Mesothelial cell of epicardium (in vitro differentiated cells): ENCODE measurements at places on chromosomes 6 and 20. TPM values are rescaled to one million over a fixed set of nuclear protein-coding genes. Genes with fewer than 3 reads are reported as not detected.
A peak's percentile ranks its signal among the peaks of the same experiment; 100 is the strongest.

The MDFI gene
- total RNA-seq, result 146 to 149 TPM (median 148 TPM) in 3 replicates

The BEND3 gene
- total RNA-seq, result 10.3 to 10.5 TPM (median 10.4 TPM) in 3 replicates

DNA sequence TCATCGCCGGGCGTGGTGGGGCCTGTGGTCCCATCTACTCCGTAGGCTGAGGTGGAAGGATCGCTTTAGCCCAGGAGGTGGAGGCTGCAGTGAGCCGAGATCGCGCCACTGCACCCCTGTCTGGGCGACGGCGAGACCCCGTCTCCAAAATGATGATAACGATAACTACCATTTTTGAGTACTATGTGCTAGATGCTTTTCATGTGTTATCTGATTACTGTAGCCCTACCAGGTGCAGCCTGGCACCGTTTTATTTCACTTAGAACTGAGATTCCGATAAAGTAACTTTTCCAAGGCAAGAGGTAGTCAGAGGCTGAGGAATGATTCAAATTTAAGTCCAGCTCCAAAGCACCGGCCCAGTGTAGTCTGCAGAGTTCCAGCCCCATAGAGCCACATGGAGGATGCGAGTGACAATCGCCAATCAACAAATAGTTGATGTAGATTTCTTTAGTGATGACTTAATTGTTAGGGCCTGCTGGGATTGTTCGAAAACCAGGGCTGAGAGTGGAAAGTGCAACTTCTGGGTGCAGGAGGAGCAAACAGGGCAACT lies 727 bp downstream of the ERMARD start:
- DNase-seq, result no peak

- DNase-seq, result no peak
These were observed 3.7 kb downstream of the KIF13A start for GRCh38 chr6:17983730-17984129.

- peak; percentile 25 for DNase-seq
These were observed 4.5 kb downstream of the TP53INP2 start for GRCh38 chr20:34708621-34709043.
